ENCODE measurements at places on chromosomes 5 and 9. TPM values are rescaled to one million over a fixed set of nuclear protein-coding genes. Genes with fewer than 3 reads are reported as not detected.

GRCh38 chr9:135329571-135330306, 149.8 kb upstream of the PPP1R26 start:
- peak; percentile 33 for DNase-seq

- no peak for DNase-seq
Observed at GRCh38 chr5:79573983-79574890, 38.0 kb upstream of the TENT2 start.

GRCh38 chr5:30959238-30959637, 234.2 kb upstream of the CDH6 start:
- DNase-seq, result no peak

DNA sequence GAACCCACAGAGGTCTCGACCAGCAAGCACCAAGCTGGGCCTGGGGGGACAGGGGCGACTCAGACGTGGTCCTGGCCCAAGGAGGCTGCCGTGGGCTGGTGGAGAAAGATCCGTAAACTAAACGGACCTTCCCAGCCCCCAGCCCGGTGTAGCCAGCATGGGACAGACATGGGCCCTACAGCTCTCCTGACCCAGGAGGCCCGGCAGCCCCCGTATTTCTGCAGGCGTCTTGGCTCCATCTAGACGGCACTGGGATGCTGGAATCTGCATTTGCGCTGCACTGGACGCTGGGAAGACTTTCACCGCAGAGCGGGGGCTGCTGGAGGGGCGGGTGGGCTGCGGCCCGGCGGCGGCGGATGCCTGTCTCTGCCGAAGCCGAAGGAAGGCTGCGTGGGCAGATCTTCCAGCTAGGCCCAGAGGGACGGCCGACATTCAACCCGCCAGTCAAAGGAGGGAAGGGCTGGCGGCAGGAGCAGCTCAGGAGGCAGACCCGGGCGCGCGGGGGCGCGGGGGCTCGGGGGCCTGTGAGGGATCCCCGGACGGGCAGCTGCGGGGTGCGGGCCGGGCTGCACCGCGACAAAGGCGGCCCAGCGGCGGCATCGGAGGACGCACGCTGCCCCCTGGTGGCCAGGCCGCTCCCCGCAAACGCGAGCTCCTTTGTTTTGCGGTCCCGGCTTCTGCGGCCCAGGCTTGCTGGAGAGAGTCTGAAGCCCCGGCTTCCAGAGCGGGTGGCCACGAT, 266.2 kb downstream of the NSG2 start:
- DNase-seq, result peak; percentile 62

GRCh38 chr9:20884985-20885593, 146.4 kb downstream of the HACD4 start:
- peak; percentile 50 for DNase-seq

Gene PCSK5
- total RNA-seq, result 13.8 TPM

DNA sequence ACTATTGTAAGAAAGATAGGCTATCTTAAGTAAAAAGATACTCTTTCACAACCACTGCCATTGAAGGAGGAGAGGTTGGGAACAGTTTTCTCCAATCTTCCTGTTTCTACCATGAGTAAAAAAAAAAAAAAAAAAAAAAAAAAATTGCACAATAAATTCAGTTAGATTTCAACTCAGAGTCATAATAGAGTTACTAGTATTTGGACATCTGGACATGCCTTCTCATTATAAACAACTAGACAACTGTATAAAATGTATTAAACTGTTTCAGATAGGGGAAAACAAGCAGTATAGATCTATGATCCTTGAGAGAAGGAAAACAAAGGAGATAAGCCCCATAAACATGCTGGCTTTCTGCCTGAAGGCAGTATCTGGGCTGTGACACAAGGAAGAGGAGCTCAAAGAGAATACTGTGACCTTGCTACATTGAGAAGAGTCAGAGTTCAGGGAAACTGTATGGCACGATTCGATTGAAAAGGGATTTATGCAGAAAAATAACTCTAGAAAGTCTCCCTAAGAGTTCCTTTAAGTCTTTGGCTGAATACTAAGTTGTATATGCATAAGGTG, 249.2 kb upstream of the POU5F2 start:
- no peak for DNase-seq

- no peak for DNase-seq
Observed at GRCh38 chr5:179345183-179345432, 153 bp downstream of the ADAMTS2 start.

Gene OLFML2A
- 13.1 TPM for total RNA-seq

DNA sequence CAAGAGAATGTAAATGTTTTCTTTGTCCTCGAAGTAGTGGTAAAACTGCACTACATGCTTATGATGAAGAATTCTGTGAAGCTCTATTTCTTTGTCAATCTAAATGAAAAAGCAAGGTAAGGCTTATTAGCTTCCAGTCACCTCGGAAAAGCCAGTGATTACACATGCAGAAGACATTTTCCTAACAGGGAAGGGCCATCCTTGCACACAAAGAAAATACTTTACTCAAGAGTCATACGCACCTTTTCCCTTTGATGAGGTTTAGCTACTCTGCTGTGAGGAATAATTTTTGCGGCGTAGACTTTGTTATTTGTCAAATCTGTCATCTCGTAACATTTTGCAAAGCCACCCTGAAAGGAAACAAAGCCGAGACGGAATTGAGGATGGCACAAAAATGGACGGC, 1.1 kb downstream of the PLK2 start:
- DNase-seq, result no peak

DNA sequence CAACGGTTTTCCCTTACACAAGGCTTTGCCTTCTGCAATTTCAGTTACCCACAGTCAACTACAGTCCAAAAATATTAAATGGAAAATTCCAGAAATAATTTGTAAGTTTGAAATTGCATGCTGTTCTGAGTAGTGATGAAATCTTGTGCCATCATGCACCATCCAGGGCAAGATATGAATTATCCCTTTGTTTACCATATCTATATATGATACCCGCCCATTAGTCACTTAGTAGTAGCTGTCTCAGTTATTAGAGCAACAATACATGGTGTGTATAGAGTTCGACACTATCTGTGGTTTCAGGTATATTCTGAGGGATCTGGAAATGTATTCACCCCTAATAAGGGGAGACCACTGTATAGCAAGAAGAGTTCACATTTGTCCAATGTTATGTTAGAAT, 29.4 kb downstream of the ERBIN start:
- no peak for DNase-seq

GRCh38 chr5:147920420-147921030, 14.2 kb upstream of the C5orf46 start:
- DNase-seq, result no peak

DNA sequence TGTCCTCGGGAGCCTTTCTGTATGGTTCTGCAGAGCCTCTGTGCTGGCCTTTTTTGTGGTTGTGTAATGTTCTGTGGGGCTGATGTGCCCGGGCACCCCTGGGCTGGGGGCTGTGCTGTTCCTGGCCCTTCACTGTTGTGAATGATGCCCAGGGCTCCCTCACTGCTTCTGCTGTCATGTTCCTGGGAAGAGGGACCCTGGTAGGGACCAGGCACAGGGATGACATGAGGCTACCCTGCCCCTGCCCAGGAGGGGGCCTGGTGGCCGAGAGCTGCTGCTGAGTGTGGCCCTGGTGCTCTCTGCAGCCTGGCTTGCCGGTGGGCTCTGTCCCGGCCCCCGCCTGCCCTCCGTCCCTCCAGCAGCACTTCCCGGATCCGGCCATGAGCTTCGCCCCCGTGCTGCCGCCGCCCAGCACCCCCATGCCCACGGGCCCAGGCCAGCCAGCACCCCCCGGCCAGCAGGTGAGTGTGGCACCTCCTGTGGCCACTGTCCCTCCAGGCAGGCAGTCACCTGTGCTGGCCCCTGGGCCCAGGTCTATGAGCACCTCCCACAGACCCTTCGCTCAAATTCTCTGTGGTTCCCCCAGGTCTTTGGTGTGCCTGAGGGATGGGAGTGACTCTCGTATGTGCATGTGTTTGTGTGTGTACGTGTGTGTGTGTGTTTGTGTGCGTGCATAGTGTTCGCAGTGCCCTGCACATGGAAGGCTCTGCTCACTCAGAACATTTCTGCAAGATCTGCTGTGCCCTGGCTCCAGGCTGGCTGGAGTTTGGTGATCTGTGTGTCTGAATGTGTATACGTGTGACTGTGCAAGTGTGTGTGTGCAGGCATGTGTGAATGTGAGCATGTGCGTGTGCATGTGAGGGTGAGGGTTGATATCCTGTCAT, 72.3 kb downstream of the WNK2 start:
- DNase-seq, result peak; percentile 36

DNA sequence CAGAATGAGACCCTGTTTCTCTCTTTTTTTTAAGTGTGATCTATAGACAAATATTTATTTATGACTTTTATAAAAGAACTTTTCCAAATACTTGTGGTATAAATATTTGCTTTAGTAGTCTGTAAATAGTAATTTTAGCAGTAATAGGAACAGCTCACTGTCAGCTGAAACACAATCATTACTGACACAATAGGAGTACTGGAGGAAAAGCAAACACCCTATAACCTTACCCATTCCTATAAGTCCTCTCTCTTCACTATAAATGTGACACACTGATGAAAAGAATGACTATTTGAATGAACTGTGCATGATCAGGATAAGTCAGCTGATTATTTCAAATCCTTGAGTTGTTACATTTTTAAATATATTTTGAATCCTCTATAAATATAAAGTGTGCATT, 72.4 kb downstream of the CDH12 start:
- no peak for DNase-seq

- no peak for DNase-seq
Observed at GRCh38 chr5:151483176-151483575, 35.8 kb downstream of the SLC36A1 start.

- no peak for DNase-seq
Observed at GRCh38 chr5:50874306-50875001, 208.0 kb downstream of the PARP8 start.

Gene MTRR
- total RNA-seq, result 68.7 TPM

DNA sequence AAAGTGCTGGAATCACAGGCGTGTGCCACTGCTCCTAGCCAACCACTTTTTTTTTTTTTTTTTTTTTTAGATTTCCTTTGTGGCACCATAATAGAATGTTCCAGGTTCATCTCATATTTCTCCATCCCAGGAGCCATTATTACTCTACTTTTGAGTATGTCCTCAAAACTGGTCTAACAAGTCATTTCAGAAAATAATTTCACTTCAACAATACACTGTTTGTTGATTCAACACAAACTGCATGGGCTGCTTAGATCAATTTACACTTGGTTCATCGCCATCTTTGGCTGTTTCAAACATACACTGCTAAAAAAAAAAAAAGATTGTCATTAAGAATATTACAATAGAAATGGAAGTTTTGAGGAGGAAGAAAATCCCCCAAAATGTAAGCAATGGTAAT, 57.9 kb downstream of the CSNK1A1 start:
- no peak for DNase-seq

Gene DRD1
- 2.9 TPM for total RNA-seq

Gene SMIM33
- not detected for total RNA-seq

Gene SLCO6A1
- not detected for total RNA-seq

GRCh38 chr5:174608631-174609097, 115.7 kb upstream of the MSX2 start:
- DNase-seq, result peak; percentile 91

- no peak for DNase-seq
Observed at GRCh38 chr9:68762570-68762969, 57.5 kb downstream of the PIP5K1B start.

DNA sequence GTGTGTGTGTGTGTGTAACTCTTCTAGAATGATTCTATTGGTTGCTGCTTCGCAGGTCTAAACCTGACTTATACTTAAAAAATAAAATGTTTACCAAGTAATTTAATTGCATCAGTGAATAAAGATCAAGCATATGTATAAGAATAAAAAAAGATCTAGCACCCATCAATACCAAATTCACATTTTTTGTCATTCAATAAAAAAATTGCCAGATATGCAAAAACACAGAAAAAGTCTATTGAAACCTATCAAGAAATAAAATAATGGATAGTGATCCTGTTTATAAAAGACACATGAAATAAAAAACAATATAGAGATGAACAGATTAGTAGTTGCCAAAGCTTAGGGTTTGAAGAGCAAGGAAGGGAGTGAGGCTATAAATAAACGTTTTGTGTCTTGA, 2095.0 kb upstream of the ACO1 start:
- no peak for DNase-seq

Gene NDUFB6
- 30.5 TPM for total RNA-seq

DNA sequence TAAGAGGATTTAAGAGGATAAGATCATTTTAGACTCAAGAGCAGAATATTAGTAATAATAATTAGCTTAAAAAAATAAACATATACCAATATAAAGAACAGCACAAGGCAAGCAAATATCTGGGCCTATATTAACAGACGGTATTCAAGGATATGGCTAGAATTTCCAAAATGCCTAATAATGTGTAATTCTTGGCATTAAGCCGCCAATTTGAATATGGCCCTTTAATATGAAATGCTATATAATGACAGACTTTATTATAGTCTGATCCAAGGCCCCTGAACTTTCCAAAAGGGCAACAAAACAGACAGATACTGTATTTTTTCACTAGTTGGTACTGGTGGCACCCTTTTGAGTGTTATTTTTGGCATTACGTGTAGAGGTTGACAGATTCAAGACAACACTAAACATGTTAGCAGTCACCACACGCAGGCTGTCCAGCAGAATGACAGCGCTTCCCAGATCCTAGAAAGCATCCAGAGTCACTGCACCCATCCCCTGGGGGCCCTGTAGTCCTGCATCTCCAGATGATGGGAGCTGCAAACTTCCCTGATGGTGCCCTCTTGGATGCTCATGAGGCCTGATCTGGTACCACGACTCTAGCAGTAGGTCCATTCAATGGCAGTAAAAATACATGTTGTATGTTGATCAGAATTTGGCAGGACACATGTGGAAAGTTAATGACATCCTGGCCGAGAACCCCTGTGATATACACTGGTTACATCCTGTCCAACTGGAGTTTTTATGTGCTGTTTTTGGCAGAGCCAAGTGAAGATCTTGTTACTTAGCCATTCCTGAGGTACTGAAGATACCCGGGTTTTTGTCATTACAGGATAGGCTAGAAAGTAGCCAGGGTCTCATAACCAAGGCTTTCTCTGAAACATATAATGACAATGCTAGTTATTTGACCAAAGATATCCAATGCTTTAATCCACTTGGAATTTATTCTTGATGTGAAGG, 1.7 kb upstream of the ABL1 start:
- no peak for DNase-seq

GRCh38 chr9:124593651-124594058, 86.5 kb upstream of the NR5A1 start:
- no peak for DNase-seq

- no peak for DNase-seq
Observed at GRCh38 chr9:115668521-115668920, 485.1 kb upstream of the PAPPA start.

GRCh38 chr9:121156263-121156731, 45.4 kb downstream of the RAB14 start:
- no peak for DNase-seq

DNA sequence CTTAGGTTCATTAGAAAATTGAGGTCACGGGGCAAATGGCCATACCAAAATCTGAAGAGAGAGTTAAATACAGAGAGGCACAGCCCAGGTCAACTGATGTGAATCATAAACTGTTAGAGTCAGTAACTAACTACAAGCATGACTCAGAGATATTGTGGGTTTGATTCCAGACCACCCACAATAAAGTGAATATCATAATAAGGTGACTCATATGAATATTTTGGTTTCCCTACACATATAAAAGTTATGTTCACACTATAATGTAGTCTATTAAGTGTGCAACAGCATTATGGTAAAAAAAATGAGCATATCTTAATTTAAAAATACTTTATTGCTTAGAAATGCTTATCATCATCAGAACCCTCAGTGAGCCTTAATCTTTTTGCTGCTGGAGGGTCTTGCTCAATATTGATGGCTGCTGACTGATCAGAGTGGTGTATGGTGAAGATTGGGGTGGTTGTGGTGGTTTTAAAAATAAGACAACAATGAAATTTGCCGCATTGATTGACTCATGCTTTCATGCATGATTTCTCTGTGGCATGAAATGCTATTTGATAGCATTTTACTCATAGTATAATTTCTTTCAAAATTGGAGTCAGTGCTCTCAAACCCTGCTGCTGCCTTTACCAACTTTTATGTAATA, 53.1 kb upstream of the EDIL3 start:
- no peak for DNase-seq
